ENCODE measurements at places on chromosomes 13 and 19.

DNA sequence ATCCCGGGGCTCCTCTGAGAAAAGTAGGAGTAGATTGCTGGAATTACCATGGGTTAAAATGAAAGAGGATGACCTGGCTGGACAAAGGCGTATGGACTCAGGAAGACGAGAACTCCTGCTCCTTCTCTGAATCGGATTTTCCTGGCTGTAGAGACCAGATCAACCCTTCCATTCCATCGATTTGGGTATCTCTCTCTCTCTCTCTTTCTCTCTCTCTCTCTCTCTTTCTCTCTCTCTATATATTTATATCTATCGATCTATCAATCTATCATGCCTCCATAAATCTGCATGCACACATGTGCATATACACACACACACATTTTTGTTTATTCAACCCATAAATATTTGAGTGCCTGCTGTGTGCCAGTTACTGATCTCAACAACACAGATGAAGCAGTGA is 234.9 kb downstream of the LMO7 start:
- DNase-seq, result no peak

DNA sequence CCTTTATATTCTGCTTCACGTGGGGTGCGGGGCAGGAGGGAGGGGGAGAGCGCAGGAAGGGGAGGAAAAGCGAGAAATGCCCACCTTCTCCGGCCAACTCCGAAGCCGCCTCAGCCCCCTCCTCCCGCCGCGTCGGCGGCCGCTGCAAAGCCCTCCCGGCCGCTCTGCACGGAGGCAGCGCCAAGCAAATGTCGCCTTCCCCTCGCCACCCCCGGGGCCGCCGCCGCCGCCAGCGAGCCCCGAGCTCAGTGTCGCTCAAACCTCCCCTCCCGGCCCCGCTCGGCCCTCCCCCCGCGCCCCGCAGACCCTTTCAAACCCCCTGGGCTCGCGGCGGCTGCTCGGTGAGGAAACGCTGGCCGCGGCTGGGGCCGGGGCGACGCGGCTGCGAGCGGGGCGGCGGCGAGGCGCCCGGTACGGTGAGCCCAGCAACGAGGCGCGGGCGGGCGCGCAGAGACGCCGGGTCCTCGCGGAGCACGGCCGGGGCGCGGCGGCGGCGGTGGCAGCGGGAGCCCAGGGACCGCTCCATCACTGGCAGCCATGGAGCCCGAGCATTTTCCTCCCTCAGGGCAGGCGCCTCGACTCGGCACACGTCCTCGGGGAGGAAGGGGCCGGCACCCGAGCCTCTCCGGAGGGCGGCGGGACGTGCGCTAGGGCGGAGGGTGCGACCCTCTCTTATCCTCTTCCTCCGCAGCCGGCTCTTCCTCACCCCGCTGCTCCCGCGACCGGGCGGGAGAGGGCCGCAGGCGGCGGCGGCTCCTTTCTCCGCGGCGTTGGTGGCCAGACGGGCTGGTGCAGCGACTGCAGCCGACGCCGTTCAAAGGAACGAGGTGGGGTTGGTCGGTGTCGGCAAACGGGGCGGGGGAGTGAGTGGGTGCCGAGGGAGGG is 463 bp upstream of the TSC22D1 start:
- peak; percentile 35 for DNase-seq

- no peak for DNase-seq
These were observed 57.3 kb downstream of the SMARCA4 start for GRCh38 chr19:11018179-11018578.

DNA sequence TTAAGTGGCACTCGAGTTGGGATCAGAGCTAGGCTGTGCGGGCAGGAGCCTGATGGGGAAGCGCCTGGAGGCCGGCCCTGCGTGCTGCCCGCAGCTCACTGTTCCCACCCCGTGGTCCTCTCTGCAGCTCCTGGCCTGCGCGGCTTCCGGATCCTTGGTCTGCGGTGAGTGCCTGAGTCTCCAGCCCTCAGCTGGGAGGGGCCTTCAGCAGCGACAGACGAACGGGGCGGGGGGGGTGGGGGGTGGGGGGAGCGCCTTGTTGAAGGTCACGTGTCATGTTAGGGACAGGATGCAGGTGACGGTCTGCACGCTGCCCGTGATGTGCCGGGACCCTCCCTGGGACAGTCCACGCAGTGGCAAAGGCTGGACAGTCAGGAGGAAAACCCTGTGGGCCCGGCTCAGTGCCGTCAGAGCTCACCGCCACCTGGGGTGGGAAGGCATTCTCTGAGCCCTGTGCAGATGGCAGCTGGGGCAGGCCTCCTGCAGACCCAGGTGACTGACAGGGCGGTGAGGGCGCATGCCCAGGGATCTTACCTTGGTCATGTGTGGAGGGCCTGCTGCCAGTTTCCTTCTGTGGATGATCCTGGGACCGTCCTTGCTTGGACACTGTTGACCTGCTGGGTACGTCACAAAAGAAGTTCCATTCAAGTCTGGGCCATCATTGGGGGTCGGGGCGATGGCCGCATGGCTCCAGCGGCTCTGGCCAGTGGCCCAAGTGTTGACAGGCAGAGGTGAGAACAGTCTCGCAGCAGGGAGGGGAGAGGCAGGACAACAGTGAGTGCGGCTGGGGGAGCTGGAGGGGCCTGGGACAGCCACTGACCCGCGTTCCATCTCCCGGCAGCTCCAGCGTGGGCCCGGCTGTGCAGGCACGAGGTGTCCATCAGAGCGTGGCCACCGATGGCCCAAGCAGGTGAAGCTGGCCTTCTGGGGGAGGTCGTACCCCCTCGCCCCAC is 4.3 kb downstream of the NDUFS7 start:
- DNase-seq, result no peak

- no peak for DNase-seq
These were observed 151.7 kb upstream of the TSHZ3 start for GRCh38 chr19:31500946-31501345.

- no peak for DNase-seq
These were observed 1004.1 kb upstream of the PCDH9 start for GRCh38 chr13:68234274-68234673.

GRCh38 chr19:48964205-48965039 is 687 bp upstream of the FTL start:
- no peak for DNase-seq

Measured in occipital lobe (tissue), 3 donors.